Cortex of kidney (tissue), 1 donor: ENCODE measurements at places on chromosomes 4 and X.

- no peak for DNase-seq
Observed at GRCh38 chr4:1505511-1506460, 99.5 kb upstream of the NKX1-1 start.

- DNase-seq = no peak
Observed at GRCh38 chr4:113837397-113837796, 75.9 kb upstream of the CAMK2D start.

GRCh38 chr4:44623676-44624075 is 27.7 kb downstream of the YIPF7 start:
- no peak for DNase-seq

DNA sequence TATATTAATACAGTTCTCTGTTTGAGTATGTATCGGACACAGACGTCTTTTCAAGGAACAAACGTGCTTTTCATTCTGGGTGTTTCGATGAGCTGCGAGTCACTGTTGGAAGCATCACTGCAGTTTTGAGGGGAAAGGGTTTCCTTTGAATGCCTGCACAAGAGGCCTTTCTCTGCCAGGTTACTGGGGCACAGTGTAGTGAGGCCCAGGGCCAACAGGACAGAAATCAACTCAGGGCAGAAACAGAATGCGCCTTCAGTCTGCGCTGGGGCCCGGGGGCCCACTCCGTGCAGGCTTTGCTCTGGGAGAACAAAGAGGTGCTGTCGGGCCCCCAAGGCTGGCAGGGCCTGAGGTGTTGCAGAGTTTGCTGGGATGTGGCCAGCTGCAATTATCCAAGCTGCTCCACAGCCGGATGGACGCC is 2.3 kb upstream of the PPP2R3B start:
- no peak for DNase-seq

GRCh38 chrX:3638280-3638873 is 75.1 kb downstream of the PRKX start:
- DNase-seq = no peak

- no peak for DNase-seq
Observed at GRCh38 chr4:33029976-33030375, 2309.8 kb downstream of the PCDH7 start.

- no peak for DNase-seq
Observed at GRCh38 chrX:27078371-27078770, 384.8 kb downstream of the PPP4R3C start.

DNA sequence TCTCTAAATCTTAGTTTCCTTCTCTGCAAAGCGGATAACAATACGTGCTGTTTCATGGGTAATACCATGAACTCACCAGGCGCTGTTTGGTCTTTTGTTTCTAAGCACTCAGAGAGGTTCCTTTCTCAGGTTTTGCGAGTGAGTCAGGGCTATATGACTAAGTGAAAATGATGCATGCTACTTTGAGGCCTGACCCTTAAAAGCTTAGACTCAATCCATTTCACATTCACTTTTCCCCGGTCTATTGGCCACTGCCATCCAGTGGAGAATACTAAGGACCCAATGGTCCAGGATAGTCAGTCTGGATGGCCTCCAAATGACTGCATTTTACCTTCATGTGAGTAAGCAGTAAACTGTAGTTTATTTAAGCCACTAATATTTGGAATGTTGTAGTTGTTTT is 400.8 kb upstream of the SLIT2 start:
- no peak for DNase-seq

GRCh38 chrX:66638591-66639500 is at the start of gene EDA2R:
TSS of gene EDA2R (minus strand) at chrX:66639078. CDS start at chrX:66616020, 23,058 bp downstream.
- DNase-seq = no peak

DNA sequence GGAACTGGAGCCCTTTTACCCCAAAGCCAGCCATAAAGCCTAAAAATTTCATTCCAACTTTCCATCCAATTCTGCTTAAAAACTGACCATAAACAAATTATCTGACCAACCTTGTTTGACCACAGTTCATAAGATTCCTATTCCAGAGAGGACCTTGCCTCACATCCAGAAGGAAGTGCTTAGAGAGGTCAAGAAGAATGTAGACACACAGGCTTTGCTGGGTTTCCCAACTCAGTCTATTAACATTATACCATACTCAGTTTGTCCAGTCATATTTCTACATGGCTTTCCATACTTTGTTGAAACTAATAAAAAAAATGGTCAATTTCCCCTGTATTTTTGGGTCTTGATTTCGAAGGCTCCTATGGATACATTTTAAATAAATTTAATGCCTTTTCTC is 1522.5 kb downstream of the ARAP2 start:
- DNase-seq = no peak
